Thymus (tissue), 14 donors: ENCODE measurements at places on chromosomes 1 and 21.

DNA sequence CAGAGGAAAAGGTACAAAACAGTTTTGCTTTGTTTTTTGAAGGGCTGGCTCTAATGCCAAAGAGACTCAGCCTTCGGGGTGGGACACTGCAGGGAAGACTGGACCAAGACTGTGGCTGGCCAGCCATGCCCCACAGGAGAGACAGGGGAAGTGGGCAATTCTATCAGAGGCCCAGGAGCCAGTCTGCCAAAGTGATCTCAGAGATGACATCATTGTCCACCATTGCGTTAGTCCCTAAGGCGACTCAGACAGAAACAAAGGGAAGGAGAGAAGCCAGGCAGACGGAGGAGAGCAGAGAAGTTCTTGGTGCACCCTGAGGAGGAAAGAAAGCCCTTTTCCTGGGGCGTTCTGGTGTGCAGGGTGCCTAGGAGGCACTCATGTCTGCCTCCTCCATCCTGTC is 26.4 kb downstream of the OPTC start:
- DNase-seq: no peak

GRCh38 chr1:61659061-61659460 is 65.9 kb downstream of the TM2D1 start:
- no peak for DNase-seq

GRCh38 chr1:218409946-218410510 is 64.9 kb downstream of the TGFB2 start:
- DNase-seq: no peak

- DNase-seq: no peak
Observed at GRCh38 chr1:156115514-156116374, 1.2 kb downstream of the LMNA start.

DNA sequence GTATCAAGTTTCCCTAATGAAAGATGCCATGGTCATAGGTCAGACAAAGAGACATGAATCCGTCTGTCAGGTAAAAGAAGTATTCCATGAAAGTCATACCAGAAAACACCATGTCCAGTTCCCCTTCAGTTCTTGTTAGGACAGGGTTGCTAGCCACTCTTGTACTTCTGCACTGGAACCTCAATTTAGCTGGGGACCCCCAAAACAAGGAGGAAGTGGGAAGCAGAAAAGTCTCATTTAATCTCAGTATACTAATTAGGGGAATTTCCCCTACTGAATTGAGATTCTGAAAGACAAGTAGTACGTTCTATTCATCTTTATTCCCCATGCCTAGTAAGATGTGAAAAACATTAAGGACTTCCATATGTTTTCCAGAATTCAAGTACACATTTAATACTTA is 1289.9 kb upstream of the B3GALT2 start:
- no peak for DNase-seq

DNA sequence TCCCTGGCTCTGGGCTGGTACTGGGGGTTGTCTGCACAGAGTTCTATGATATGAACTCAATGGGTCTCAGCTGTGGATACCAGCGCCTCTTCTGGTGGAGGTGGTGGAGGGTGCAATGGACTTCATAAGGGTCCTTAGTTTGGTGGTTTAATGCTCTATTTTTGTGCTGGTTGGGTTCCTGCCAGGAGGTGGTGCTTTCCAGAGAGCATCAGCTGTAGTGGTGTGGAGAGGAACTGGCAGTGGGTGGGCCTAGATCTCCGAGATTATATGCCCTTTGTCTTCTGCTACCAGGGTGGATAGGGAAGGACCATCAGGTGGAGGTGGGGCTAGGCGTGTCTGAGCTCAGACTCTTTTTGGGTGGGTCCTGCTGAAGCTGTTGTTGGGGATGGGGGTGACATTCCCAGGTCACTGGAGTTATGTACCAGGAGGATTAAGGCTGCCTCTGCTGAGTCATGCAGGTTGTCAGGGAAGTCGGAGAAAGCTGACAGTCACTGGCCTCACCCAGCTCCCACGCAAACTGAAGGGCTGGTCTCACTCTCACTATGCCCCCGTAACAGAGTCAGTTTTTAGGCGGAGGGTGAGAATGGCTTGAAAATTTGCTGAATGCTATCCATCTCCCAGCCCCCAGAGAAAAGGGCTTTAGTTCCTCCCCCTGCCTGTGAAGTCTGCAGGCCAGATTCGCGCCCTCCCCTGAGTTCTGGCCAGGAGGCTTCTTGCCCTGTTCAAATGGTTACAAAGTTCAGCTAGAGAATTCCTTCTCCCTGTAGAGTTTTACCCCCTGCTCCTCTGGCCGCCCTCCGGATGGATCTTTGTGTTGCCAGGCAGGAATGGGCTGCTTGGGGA is 902.9 kb downstream of the LTN1 start:
- no peak for DNase-seq

- DNase-seq: no peak
Observed at GRCh38 chr1:67834246-67834877, 1.1 kb upstream of the GNG12 start.
